ENCODE measurements at places on chromosomes 5 and 9.
A peak's percentile ranks its signal among the peaks of the same experiment; 100 is the strongest.

DNA sequence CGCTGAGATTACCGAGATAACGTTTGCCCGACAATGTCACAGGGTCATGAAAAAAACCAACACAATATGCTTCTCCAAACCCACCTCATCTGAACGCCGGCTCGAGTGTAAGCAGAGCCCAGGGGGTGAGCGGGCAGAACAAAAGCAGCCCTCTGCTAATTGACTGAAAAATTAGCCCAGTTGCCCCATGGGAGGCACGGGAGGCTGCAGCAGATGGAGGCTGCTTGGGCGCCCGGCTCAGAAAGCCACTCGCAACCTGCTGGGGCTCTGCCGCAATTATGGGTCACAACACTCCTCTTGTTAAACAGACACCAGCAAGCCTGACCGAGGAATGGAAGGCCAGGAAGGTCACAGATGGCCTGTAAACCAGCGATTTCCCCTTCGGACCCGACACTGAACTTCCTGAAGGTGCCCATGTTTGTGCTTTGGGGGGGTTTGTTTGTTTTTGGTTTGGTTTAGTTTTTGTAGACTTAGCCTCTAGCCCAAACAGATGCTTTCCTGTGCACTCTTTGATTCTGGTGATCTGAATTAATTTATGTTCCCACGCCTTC lies 104.6 kb upstream of the IRX1 start:
- DNase-seq, result no peak

DNA sequence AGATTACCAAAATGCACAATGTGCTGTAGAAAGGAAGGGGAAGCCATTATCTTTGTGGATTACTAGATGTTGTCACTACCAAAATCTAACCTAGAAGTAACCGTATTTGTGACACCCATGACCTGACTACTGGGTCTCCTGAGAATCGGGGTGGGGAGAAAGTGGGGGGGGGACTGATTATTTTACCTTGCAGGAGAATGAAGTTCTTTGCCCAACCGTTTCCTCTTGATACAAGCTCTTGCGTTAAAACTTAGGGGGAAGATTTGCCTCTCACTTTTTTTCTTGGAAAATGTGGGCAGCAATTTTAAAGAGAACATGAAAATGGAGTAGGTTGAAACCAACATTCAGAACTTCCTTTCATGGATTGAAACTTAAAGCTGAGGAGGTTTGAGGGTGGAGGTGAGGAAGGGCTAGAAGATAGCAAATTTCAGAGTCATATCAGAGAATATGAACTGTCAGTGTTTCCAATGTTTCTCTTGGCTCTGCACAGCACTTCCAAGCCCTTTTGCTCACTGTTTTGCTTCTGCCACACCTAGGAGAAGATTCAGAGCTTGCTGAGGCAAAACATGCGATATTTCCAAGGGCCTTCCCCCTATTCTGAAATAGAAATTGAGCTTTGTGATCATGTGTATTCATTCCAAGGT lies 280.8 kb downstream of the AOPEP start:
- no peak for DNase-seq

GRCh38 chr9:109975574-109976295 lies 195.7 kb downstream of the PALM2AKAP2 start:
- DNase-seq, result peak; percentile 84

- DNase-seq, result no peak
Observed at GRCh38 chr5:100311806-100312205, 223.4 kb upstream of the FAM174A start.

DNA sequence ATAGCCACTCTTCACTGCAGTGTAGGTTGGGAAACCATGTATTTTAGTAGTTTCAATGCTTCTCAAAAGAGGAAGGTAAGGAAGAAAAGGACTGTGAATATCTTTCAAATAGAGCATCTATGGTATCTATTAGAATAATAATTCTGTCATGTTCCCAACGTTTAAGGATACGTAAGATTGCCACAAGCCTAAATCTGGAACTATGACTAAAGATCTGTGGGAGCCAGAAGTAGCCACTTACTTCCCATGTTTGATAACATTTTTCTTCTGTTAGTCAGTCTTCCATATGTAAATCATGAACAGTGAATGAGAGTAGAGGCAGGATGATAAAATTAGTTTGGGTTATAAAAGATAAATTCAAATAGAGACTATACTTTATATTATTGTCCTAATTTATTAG lies 16.3 kb upstream of the MROH2B start:
- DNase-seq, result peak; percentile 4

DNA sequence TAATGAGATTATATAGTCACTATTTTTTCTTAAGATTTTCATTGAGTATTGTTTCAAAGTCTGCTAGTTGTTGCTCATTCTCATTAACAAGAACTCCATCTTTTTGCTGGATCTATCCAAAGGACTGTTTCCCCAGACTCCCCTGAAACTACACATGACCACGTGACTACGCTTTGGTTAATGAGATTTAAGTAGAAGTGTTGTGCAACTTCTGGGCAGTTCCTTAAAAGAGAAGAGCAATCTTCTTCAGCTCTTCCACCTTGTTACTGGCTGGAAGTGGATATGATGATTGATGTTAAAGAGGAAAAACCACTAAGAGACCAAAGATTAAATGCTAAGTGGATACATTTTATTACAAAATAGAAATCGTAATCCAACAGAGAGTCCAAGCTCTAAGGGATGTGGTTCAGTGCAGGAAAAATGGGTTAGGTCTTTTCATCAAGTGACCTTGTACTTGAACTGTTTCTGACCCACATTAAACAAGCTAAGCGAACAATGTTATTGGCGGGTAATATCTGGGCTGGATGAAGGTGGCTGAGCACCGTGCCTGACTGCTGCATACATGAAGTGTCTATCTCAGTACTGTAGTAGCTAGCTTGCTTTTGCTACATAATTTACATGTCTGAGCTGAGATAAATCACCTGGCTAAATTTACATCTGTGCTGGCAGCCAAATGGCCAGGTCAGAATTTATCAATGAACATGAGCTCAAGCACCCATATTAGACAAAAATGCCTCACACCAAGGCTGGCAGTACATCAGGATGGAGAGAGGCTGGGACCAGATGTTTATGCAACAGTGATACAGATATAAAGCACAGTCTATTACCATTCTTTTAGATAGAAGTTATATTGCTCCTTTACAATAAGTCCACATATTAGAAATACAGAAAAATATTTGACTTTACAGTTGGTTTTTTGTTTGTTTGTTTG lies 7.5 kb upstream of the CTNNAL1 start:
- no peak for DNase-seq

GRCh38 chr5:132180134-132180745 lies 47.4 kb downstream of the P4HA2 start:
- DNase-seq, result peak; percentile 74

GRCh38 chr9:134399435-134400056 lies 73.3 kb downstream of the RXRA start:
- no peak for DNase-seq

- DNase-seq, result no peak
Observed at GRCh38 chr5:165163861-165164260, 1658.4 kb downstream of the MAT2B start.

DNA sequence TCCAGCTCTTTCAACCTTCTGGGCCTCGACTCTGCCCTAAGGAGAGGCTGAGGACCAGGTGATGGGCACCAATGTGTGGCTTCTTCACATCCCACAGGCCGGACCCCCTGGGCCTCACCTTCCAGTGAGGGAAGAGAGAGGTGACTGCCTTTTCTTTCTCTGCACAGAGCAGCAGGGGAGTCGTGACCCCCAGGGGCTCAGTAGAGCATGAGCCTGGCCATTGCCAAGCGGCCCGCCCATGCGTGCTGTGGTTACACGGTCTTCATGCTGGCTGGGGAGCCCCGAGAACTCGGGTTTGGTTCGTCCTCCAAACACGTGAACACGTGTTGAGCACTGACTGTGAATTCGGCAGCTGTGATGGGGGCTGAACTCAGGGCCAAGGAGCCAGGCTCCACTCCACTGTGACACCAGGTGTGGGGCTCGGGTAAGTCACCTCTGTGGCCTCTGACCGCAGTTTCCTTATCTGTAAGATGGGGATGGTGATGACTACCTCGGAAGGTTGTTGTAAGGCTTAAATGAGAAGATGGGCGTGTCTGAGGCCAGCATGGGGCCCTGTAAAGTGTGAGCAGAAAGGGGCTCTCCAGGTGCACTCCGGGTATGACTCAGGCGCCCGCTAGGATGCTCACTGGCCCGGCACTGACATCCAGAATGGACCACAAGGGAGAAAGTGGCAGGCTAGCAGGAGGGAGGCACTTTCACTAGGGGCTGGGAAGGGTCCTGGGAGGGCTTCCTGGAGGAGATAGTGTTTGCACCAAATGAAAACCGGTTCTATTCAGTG lies 13.4 kb upstream of the GRHPR start:
- no peak for DNase-seq

GRCh38 chr5:139646912-139647505 lies 1.1 kb upstream of the CXXC5 start:
- DNase-seq, result no peak

DNA sequence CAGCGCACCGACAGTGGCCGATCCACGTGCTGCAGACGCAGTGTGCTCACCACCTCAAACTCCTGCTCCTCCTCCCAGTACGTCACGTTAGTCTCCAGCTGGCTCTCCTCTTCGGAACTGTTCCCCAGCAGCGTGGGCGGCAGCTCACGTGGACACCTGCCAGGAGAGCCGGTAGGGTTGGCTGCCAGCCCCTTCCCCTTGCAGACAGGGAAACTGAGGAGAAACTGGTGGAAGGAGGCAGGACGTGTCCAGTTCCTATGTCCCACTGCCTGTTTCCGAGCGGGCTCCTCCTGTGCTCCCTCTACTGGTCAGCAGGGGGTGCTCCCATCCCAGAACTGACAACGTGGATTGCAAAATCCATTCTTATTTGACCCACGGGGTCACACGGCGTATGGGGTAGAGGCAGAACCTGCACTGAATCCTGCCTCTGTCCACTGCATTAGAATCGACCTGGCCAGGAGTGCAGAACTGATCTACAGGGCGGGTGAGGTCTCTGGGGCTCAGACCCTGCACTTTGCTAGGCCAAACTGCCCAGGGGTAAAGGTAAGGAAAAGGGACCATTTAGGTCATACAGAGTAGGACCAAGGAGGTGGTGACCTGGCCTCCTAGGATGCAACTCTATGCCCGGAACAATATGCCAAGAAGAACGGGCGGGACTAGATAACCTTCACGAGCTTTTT lies 25.7 kb downstream of the PDGFRB start:
- peak; percentile 61 for DNase-seq

DNA sequence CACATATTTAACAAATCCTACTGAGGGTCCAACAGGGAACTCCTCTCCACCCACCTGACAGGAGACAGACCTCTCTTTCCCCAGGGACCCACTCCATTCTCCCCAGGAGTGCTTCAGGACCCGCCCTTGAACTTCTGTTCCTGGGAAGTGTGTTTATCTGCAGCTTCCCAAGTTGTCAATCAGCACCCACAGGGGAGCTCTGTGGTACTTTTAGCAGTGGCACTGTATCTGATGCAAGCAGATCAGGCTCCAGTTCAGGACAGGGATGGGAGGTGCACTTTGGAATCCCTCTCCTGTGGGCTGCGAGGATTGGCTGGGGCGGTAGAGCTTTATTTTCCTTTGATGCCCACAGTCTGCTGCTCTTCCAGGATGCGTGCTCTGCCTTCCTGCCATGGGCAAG lies 8.7 kb downstream of the GALNT10 start:
- no peak for DNase-seq

- no peak for DNase-seq
Observed at GRCh38 chr9:96667363-96667728, 12.2 kb upstream of the PRXL2C start.

GRCh38 chr9:93143830-93144530 lies 9.9 kb upstream of the NINJ1 start:
- DNase-seq, result no peak

DNA sequence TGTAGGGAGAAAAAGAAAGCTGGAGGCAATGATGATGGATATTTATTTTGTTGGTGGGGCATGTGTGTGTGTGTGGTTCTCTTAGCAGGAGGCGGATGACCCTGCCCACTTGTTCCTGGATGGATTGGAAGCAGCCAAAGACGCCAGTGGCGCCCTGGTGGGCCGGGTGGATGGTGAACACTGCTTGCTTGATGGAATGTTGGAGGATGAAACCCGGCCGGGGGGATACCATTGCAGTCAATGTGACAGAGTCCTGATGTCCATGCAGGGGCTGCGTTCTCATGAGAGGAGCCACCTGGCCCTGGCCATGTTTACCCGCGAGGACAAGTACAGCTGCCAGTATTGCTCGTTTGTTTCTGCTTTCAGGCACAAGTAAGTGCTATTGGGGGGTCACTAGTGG lies 69.2 kb downstream of the ZNF462 start:
- DNase-seq, result no peak

DNA sequence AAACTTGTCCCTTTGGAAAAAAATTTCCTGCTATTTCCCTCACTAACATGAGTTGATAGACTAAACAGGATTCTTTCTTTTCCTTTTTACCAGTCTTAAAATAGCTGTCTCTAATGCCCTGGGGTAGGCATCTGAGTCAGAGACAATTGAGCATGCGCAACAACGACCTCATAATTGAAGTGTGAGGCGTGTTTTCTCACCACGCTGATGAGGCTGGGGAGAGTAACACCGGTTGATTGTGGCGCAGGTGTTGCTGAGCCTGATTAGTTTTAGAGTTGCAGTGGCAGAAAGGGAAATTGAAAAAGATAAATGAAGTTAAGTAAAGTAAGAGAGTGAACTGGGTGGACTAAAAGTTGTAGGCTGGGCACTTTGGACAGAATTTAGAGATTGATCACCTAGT lies 213.7 kb downstream of the TLR4 start:
- no peak for DNase-seq

GRCh38 chr5:89981878-89982773 lies 427.4 kb downstream of the CETN3 start:
- DNase-seq, result peak; percentile 51

DNA sequence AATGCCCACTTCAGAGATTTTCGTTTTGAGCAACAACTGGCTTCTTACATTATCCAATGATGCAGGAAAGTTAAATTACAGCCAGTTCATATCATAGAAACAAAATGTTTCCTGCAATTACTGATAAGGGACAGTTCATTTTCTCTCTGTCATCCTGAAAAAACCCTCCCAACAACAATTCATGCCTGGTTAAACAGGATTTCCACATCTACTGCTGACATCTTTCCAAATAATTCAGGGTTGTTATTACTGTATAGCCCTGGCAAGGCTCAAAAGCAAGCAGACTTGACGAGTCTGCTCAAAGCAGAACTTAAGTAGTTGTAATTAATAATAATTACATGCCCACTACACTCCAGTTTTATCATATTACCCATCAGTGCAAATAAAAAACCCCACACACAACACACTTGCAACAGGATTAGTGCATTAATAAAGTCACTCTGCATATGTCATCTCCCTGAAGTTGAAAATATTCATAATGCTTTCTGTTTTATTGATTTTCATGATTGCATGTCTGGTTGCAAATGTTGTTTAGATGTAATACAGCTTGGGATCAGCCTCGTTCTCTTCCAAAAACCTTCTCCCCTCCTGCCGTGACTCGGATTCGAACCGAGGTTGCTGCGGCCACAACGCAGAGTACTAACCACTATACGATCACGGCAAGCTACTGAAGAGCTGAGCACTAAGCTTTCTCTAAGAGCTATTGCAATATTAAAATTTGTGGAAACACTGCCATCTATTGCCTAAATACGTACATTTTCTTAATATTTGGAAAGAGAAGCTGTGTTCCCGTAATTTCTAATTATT lies 119.6 kb upstream of the NFIB start:
- DNase-seq, result peak; percentile 63

- DNase-seq, result peak; percentile 20
Observed at GRCh38 chr5:125367702-125368101, 621.3 kb upstream of the ZNF608 start.

GRCh38 chr9:16369427-16369826 lies 501.0 kb downstream of the BNC2 start:
- DNase-seq, result no peak

GRCh38 chr5:105530716-105531261 lies 1968.2 kb upstream of the NUDT12 start:
- DNase-seq, result no peak
